ENCODE measurements at places on chromosomes 3 and 15.

DNA sequence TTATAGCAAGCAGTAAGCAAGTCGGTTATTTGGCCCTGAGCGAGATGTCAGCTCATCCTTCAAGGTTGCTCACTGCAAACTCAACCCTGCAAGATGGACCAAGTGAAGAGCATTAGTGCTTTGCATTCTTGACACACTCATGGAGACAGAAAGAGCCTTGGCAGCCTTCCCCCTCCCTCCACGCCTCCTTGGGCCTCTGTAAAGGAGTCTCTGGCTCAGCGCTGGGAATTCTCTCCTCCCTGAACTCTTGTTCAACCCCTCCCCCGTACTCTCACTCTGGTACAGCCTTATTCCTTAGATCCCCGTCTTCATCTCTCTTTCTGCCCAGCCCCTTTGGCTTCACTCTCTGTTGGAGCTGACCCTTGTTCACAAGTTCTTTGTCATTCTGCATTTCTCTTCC lies 2.2 kb upstream of the CX3CR1 start:
- DNase-seq = no peak

DNA sequence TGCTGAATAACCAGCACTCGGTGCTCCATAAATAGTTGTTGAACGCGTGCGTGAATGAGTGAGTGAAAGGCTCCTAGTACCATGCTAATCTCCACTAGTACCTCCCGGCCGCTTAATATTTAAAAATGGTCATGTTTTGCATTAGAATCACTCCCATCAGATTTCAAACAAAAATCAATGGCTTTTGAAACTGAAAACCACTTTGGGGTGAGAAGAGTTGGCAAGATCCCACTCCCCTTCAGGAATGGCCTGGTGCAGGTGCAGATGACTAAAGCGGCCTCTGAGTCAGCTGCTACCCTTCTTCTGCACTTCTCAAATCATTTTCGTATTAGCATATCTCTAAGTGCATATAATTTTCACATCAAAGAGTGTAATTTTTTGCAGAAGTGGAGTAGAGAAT lies 425.3 kb upstream of the PROK2 start:
- DNase-seq = no peak

GRCh38 chr3:134392336-134392983 lies 18.2 kb upstream of the AMOTL2 start:
- DNase-seq = no peak

- DNase-seq = no peak
These were observed 12.3 kb downstream of the ETFA start for GRCh38 chr15:76298986-76299385.

DNA sequence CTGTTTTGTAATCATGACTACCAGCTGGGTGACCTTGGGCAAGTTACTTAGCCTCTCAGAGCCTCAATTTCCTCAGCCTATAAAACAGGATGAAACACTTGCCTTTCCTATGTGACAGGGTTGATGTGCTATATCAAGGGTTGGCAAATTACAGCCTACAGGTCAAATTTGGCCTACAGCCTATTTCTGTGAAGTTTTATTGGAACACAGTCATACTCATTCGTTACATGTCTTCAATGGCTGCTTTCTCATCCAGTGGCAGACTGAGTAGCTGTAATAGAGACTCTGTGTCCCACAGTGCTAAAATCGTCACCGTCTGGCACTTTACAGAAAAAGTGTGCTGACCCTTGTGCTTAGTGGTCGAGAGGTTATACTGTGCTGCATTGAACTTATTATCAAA lies 16.6 kb downstream of the ABHD6 start:
- no peak for DNase-seq

DNA sequence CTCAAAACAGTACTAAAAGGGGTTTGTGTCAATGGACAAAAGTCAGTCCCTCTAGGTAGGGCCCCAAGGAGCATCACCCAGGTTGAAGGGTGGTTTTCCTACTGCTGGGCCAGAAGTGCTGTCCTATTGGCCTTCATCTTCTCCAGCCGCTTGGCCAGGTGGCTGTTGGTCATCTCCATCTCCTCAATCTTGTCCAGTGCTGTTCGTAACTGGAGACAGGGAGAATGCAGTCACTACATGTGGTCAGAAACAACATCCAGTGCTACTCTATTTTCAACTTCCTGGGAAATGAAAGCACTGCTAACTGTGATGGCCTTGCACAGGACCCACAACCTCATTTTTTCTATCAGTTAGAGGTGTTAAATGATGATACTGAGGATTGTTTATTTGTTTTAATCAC lies 60.4 kb downstream of the MLH1 start:
- DNase-seq = no peak

- DNase-seq = no peak
These were observed 80.2 kb downstream of the ARNT2 start for GRCh38 chr15:80484333-80484864.

DNA sequence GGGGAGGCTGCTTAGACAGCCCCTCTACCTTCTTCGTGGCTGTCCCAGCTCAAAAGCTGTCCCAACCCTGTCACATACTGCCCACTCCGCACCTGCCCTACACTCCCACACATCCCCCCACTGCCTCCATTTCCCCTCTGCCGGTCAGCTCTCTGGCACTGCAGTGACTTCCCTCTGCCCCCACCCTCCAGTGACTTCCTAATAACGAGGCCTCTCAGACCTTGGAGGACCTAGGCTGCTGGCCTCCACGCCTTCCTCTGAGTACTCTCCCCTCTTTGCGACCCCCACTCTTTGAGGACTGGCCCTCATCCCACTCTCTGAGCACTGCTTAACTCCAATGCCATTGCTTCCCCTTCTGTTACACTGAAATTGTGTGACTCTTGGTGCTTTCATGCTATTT lies 45.3 kb downstream of the KY start:
- DNase-seq = no peak

- DNase-seq = no peak
These were observed 37.1 kb downstream of the RAB11A start for GRCh38 chr15:65906396-65906795.

- DNase-seq = peak; percentile 23
These were observed 96.7 kb downstream of the LSM3 start for GRCh38 chr3:14274999-14275961.

- DNase-seq = no peak
These were observed 30.0 kb downstream of the TARS3 start for GRCh38 chr15:101694261-101694660.

GRCh38 chr3:69082805-69083204 lies 1.9 kb upstream of the ARL6IP5 start:
- DNase-seq = peak; percentile 75

DNA sequence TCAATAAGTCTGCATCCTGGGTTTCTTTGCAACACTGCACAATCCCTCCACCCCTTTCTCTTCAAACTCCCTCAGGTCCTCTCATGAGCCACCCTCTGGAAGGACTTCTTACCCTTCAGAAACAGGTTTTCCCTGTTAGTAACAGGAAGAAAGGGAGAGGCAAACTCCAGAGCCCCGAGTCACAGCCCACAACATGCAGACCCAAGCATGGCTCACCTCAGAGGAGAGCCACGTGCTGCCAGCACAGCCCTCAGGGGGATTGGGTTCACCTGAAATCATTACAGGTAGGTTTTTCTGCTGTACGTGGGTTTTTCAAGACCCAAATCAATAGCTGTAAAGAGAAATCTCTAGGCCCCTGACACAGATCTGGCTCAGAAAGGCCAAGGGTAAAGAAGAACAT lies 359.7 kb upstream of the ATP10A start:
- DNase-seq = no peak

GRCh38 chr15:28106294-28107110 lies 7.4 kb upstream of the OCA2 start:
- DNase-seq = no peak

DNA sequence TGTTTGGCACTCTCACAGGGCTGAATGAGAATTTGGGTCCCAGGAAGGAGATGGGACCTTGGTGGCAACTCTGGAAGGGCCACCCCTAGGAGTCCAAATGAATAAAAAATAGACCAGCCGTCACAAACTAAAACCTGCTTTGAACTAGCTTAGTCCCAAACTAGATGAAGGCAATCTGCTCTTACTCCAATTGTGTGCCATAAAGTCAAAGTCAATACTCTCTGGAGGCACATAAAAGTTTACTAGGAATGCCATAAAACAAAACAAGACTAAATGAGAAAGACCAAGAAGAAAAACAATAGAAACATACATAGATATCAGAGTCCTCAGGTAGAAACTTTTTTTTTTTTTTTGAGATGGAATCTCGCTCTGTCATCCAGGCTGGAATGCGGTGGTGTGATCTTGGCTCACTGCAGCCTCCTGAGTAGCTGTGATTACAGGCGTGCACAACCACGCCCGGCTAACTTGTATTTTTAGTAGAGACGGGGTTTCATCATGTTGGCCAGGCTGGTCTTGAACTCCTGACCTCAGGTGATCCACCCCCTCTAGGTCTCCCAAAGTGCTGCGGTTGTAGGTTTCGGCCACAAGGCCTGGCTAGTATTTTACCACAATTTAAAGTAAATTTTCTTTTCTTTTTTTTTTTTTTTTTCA lies 8.1 kb downstream of the GOLGA6L2 start:
- no peak for DNase-seq

- no peak for DNase-seq
These were observed 11.1 kb upstream of the ESYT3 start for GRCh38 chr3:138423316-138423715.

DNA sequence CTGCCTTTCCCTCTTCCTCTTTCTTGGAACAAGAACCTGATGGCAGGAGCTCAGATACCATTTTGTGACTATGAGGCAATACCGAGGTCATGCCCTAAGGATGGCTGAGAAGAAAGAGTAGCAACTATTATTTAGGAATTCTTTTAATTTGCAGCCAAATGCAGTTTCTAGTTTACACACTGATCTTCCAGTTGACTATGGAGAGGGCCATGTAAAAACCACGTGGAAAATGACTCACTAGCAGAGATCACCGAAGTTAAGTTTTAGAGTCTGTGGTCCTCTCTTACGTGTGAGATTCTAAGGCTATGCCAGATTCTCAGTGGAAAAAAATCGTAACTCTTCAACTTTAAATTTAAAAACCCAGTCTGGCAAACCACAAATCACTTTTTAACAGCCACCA lies 7.8 kb downstream of the BNC1 start:
- no peak for DNase-seq

- peak; percentile 69 for DNase-seq
These were observed 33.9 kb downstream of the MYO5C start for GRCh38 chr15:52261498-52262242.

DNA sequence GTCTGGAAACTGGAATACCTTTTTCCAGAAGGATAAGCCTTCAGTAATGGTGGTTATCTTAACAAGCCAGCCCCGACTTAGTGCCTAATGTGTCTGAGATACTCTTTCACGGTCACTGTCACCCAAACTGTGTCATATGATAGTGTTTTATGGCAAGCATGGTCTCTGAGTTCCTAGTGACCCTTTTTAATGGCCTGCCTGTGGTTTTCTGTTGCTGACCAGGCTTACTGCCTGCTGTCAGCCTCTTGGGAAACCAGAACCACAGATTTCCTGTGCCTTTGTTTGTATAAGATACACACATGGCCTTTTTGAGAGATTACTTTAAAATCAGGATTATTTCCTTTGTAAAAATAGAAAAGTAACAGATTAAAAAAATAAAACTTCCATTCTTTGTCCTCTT lies 22.4 kb downstream of the HPS3 start:
- peak; percentile 75 for DNase-seq

GRCh38 chr15:28786521-28786920 lies 61.9 kb downstream of the GOLGA6L7 start:
- no peak for DNase-seq

Measured in inflammatory macrophage (primary cell).